ENCODE measurements at places on chromosomes 12 and 14. TPM values are rescaled to one million over a fixed set of nuclear protein-coding genes. Genes with fewer than 3 reads are reported as not detected.

TIMM9 gene
- total RNA-seq: 37.9 TPM

NKX2-1 gene
- total RNA-seq: not detected

NAA30 gene
- total RNA-seq: 21.4 TPM

CPNE6 gene
- not detected for total RNA-seq

DNA sequence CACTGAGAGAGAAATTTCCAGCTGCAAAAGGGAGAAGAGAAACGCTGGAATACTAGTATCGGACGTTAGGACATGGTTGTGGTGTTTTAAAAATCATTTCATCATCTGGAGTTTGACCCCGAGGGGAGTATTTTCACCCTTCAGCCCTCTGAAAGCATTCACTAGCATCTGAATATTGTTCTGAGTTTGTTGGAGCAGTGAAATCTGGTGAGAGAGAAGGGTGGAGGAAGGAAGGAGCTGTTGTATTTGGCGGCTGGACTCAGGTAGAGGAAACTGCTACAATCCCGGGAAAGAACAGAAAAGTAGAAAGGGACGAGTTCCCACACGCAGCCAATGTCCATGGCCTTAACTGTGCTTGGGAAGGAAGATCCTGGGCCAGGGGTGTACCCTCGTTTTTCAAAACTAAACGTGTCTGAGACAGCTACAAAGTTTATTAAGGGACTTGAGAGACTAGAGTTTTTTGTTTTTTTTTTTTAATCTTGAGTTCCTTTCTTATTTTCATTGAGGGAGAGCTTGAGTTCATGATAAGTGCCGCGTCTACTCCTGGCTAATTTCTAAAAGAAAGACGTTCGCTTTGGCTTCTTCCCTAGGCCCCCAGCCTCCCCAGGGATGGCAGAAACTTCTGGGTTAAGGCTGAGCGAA, 896 bp upstream of the CDKN1B start:
- no peak for DNase-seq

- DNase-seq: no peak
Observed at GRCh38 chr12:114090211-114090610, 124.1 kb upstream of the RBM19 start.

DNA sequence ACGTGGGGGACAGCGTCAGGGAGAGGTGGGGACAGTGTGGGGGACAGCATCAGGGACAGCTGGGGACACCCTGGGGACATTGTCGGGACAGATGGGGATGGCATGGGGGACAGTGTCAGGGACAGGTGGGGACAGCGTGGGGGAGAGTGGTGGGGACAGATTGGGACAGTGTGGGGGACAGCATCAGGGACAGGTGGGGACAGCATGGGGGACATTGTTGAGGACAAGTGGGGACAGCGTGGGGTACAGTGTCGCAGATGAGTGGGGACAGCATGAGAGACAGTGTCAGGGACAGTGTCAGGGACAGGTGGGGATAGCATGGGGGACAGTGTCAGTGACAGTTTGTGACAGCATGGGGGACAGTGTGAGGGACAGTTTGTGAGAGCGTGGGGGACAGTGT, 240.9 kb downstream of the TMEM121 start:
- DNase-seq: no peak

- DNase-seq: no peak
Observed at GRCh38 chr12:70069221-70070105, 173.8 kb upstream of the CNOT2 start.

DNA sequence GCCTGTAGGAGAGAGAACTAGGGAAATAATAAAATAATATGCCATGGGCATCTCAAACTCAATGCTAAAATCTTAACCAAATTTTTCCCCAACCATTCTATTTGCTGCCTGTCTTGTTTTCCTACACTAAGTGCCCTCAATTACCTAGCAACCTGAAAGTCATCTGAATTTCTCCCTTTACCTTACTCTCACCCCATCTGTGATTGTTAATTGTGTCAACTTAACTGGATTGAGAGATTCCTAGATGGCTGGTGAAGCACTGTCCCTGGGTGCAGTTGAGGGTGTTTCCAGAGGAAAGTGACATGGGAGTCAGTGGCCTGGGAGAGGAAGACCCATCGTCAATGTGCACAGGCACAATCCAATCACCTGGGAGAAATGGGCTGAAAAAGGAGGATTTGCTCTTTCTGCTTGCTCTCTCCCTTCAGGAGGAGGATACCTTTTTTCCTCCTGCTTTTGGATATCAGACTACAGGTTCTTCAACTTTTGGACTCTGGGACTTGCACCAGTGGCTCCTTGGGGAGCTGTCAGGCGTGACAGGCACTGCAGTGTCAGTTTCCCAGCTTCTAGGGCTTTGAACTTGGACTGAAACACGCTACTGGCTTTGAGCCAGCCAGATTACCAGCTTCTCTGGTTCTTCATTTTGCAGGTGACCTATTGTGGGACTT, 100.1 kb downstream of the PPP1R12A start:
- no peak for DNase-seq

GRCh38 chr12:100716945-100717732, 77.4 kb upstream of the ANO4 start:
- DNase-seq: peak; percentile 30

GRCh38 chr14:99188731-99189191, 83.2 kb downstream of the BCL11B start:
- no peak for DNase-seq

DNA sequence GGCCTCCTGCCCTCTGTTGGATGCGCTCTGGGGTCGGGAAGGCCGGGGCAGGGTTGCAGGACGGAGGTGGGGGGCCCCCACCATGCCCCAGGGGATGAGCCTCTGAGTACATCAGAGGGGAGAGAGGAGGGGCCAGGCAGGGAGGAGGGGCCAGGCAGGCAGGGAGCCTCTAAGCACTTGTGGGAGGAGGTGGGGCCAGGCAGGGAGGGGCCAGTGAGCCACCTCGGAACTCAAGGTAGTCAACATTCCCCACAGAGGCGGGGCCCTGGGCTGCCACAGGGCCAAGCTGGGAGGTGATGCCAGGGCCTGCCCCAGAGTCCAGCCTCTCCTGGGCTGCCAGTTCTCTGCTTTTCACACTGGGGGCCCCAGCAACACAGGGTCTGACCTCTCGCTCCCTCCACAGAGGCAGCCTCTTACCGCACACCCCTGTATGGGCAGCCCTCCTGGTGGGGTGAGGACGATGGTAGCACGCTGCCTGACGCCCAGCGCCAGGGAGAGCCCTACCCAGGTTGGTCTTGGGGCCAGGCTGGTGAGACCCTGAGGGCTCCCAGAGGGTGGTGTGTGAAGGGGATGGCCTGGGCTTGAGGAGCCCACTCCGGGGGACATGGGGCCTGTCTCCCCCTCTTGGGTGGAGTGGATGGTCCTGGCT, 17.4 kb downstream of the CEP170B start:
- DNase-seq: no peak

DNA sequence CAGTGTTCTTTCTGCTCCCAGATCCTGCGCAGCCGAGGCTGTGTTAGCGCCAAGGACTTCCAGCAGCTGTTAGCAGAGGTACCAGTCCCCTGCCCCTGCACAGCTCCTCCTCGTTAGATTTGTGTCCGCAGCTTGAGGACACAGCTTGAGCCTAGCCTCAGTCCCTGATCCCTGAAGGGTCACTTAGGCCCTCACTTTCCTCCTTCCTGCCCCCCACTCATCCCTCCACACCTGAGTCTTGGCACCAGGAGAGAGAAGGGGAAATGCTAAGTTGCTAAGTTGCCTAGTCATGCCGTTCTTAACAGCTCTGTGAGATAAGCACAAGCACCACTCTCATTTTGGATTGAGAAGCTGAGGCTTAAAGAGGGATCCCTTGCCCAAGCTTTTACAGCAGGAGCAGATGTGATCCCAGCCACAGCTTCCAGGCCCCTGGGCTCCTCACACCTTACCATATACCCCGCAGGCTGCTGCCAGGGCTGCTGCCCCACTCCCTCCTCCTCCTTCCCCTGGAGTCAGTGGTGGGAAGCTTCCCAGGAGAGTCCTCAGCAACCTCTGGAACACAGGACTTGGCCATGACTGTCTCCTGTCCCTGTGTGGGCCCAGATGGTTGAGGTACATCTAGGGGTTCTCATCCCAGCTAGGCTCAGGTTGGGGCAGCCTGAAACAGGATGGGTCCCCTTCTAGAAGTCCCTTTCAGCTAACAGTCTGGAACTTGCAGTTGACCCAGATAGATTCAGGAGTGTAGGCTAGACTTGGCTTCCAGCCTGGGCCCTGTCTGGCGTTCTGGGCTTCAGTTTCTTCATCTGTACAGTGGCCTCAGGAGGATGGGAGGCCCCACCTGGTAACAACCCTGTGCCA, 975 bp downstream of the OGFOD2 start:
- no peak for DNase-seq

- DNase-seq: no peak
Observed at GRCh38 chr14:80663541-80663940, 278.0 kb downstream of the CEP128 start.

DNA sequence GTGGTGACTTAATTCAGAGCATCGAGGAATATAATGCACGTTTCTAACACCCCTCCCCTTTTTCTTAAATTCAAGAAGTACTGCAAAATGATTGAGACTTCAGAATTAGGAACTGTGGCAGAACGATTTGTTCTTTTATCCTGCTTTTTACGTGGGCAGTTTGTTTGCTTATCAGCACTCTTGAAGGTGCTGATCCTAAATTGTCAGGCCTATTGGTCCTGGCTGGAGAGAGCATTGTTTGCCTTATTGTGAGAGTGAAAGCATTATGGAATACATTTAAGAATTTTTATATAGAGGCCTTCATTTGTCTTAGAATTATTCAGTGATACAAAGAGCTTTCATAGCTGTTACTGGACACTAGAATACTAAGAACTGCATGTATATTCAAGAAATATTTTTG, 59.1 kb downstream of the TMTC2 start:
- DNase-seq: no peak

GRCh38 chr14:24789378-24789884, 155.4 kb upstream of the GZMB start:
- DNase-seq: no peak

DNA sequence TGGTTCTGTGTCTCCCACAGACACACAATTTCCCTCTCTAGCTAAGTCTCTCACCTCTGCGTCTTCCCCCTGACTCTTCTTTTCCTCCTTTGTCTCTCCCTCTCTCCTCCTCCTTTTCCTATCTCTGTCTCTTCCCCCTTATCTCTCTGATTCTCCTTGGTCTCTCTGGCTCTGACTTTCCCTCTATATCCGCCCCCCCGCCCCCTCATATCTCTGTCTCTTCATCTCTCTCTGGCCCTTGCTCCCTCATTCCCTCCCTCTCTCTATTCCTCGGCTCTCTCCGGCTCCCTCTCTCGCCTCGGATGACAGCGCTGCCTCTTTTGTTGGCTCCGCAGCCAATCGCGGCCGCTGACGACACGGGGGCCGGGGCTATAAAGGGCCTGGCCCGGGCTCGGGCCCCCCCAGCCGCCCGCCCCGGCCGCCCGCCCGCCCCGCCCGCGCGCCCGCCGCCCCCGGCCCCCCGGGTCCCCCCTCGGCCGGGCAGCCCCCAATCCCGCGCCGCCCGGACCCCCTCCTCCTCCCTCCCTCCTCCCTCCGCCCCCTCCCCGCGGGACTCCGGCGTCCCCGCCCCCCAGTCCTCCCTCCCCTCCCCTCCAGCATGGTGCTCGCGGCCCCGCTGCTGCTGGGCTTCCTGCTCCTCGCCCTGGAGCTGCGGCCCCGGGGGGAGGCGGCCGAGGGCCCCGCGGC, at the start of gene GDF11:
Gene GDF11, plus strand, starts transcription at position 404 of the 687 bp plus-strand sequence. Its CDS starts 195 bp downstream, at position 599.
- DNase-seq: peak; percentile 55

GRCh38 chr12:26621932-26622331, 211.1 kb downstream of the ITPR2 start:
- no peak for DNase-seq

DNA sequence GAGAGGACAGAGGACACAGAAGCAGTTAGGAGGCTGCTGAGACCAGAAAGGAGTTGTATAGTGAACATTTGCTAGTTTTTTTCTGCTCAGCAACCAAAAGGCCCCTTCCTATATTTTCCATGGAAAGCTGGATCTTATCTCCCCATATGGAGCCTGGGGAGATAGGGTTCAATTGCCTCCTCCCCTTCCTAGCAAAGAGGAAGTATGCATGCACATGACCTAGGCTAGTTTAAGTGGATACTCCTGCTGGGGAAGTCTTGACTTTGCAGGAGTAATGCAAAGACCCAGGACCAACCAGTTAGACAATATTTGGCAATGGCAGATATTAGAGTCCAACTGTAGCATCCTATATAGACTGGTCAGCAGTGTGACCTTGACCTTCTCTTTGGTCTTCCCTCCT, 15.1 kb downstream of the CHD8 start:
- DNase-seq: no peak

DNA sequence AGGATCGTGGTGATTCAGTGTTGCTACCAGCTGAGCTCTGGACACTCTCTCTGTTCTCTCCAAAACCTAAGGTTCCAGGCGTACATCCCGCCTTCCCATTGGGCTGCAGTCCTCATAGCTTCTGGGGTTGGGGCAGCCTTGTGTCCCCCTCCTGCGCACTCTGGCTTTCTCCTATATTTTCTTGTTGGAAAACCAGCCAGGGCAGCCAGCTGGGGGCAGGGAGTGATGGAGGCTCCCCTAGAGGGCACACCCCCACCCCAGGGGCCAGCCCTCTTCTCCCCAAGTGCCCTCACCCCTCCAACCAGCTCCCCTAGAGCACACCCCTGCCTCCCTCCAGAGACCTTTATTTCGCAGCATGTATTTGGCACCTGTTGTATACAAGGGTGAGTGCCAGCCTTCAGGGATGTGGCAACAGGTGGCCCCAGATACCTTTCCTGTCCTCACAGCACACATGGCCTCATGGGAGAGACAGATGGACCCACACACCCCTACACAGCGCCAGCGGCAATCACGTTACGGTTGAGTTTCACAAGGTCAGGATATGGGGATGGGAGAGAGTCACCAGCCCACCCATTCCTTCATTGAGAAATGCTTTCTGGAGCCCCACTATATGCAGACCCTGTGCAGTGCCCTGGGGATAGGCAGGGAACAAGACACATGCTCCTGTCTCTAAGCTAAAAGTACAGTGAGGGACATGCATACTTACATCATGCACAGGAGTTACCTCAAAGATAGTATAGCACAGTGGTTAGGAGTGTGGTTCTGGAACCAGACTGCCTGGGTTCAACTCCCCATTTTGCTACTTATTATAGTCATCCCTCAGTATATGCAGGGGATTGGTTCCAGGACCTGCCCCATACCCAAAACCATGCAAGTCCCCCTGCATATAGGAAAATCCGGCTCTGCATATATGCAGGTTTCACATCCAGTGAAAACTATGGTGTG, 141.1 kb downstream of the PHETA1 start:
- no peak for DNase-seq

GRCh38 chr14:89621009-89621421, 204.0 kb upstream of the FOXN3 start:
- DNase-seq: no peak

DNA sequence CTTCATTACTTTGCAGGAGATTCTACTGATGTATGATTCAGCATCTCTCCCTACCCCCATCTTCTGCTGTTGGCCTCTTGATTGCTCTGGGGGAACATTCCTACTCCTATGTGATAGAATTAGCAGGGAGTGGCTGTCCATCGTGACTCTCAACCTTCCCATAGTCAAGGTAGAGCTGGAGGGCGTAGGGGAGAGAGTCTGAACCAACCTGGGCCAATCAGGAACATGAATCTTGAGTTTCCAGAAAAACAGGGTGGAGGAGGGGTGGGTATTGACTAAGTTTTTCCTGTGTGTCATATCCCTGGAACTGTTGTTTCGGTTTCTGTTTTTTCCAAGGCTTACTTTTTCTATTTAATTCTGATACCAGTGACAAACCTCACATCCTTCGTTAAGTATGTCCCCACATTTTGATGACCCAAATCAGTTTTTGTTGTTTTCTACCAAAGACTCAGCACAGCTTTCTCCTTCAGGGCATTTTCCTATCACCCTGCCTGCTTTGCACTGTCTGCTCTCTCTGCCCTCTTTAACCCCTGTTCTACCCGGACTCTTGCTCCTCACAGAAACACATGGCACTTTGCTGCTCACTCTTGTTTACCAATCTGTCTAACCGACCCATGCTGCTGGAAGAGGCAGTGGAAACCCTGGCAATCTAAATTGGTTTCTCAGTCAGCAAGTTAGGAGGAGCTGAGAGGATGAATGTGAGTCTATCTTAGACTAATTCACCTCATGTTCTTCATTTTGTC, 1428.3 kb downstream of the AACS start:
- DNase-seq: no peak
